Activated CD4-positive, alpha-beta T cell treated with anti-CD3 and anti-CD28 coated beads, Interleukin-10, Interleukin-2, amounts not matched to agents 100 ng/mL and 50 ng/mL, durations not matched to agents 16 hours and 8 hours (primary cell): ENCODE measurements at places on chromosomes 1 and 21.

DNA sequence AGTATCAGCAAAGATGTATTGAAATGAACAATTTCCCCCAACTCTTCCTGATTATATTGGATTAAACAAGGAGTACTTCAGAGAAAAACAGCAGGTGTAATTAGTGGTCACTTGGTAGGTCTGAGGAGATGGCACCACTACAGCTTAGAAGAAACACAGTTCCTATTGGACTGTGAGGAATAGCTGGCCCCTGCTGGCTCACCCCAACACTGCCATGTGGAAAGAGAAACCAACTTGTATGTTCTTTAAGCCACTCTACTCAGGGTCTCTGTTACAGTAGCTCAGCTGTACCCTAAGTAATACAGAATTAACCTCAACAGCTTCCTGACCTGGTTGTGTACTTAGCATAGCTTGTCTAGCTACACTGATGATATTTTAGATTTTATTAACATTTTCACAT, 26.5 kb upstream of the MTR start:
- DNase-seq = no peak

DNA sequence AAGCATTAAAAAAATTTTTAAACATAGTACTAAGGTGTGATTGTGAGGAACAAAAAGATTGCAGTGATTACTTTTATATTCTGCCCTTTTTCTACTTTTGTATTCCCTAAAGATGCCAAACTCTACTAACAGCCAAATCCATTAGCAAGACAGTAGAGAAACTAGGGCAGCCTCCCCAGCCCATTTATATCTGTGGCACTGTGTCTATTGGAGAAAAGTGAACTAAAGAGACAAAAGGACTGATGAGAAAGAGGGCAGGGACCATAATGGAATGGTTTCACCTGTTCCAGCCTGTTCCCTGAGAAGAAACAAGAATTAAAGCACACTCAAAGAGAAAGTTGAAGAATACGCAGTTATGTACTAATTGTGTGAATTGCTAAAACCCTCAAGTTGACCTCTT, 56.6 kb downstream of the ATG4C start:
- no peak for DNase-seq

DNA sequence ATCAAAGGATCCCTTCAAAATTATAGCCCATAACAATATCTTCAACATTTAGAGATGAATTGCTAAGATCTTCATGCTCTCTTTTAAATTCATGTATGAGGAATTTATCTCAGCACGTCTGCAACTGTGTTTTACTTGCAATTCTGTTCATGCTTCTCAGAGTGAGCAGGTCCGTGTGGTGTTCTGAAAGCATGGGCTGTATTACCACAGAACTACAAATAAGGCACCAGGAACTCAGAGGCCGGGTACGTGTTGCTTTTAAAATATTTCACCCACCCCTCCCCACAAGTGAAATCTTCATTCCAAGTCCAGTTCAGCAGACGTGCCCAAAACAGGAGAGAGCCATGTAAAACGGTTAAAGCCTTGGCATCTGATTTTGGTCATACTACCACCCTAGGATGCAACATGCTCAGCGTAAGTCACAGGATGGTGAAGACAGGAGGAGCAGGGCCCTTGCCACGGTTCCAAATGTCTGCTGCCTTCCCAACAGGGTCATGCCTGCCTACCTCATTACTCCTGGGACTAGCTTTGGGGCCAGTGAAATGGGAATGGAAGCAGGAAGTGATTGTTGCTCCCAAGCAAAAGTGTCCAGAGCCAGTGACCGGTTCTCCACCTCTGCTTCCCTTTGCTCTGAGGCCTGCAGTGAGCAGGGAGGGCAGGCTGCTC, 133.7 kb downstream of the PTPN14 start:
- DNase-seq = no peak

GRCh38 chr1:244789276-244789580, 46.2 kb upstream of the COX20 start:
- no peak for DNase-seq

DNA sequence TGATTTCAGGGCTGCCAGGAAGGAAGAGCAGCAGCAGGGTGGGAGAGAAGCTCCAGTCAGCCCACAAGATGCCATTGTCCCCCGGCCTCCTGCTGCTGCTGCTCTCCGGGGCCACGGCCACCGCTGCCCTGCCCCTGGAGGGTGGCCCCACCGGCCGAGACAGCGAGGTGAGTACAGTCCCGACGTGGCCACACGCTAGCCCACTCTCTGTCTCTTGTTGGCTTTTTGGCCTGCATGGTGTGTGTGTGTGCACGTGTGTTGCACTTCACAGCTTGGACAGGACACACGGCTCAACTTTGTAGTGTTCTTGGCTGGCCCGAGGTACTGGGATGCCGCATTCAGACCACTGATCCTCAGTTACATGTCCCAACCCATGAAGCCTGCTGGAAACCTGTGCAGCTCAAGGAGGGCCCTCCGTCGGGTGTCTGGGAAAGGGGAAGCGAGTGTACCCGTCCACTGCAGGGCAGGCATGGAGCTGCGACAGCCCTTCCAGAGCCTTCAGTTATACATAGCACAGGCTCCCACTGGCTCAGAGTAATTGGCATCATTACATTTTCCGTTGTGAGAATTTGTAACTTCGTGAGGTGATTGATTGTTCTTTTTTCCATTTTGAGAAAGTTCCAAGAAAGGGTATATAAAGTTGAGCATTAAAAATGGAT, 454 bp downstream of the CORT start:
- DNase-seq = no peak

DNA sequence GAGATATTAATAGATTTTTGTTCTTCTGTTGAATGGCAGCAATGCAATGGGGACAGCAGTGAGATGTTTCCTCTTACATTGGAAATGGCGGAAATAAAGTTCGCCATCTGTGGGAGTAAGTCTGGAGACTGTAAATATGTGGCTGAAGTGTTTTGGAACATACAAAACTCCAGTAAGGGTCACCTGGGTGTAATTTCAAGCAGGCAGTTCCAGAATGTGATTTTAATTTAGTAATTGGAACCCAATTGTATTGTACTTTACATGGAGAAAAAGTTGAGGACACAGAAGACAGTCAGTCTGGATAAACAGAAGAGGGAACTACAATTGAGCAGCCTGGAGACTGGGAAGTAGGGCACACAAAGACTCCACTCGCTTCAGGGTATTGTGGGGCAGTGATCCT, 108.6 kb downstream of the NTMT2 start:
- no peak for DNase-seq

DNA sequence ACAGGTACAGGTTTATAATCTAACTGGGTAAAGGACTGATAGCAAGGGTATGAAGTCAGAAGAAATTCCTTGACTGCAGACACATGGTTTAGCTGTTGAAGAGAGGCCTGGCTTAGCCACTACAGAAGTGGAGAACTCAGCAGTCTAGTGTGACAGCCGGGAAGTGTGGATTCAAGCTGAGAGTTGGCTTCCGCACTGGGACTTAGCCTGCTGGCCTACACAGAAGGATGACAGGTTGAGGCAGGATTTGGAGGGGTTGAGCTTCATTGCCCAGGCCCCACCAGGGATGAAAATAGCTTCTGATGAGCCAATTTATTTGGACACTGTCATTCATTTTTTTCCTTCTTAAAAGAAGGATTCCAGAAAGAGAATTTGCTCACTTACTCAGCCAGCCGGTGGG, 284.4 kb downstream of the PCP4 start:
- no peak for DNase-seq

GRCh38 chr1:74534241-74534640, 21.8 kb upstream of the LRRC53 start:
- no peak for DNase-seq

DNA sequence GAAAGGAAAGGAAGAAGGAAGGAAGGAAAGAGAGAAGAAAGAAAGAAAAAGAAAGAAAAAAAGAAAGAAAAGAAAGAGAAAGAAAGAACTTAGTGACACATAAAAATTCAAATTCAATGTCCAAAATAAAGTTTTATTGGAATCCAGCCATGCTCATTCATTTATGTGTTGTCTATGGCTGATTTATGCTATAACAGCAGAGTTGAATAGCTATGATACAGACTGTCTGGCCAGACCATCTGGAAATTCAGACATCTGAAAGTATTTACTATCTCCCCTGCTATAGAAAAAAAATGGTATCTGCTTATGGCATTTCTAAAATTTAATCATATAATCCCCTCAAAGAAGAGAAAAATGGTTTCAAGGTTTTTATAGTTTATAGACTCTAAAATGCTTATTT, 79.4 kb upstream of the RRP15 start:
- DNase-seq = no peak

- DNase-seq = no peak
Measured at GRCh38 chr1:101849356-101849755, 147.4 kb downstream of the OLFM3 start.

GRCh38 chr1:35386959-35387358, 118.5 kb downstream of the ZMYM4 start:
- DNase-seq = no peak

DNA sequence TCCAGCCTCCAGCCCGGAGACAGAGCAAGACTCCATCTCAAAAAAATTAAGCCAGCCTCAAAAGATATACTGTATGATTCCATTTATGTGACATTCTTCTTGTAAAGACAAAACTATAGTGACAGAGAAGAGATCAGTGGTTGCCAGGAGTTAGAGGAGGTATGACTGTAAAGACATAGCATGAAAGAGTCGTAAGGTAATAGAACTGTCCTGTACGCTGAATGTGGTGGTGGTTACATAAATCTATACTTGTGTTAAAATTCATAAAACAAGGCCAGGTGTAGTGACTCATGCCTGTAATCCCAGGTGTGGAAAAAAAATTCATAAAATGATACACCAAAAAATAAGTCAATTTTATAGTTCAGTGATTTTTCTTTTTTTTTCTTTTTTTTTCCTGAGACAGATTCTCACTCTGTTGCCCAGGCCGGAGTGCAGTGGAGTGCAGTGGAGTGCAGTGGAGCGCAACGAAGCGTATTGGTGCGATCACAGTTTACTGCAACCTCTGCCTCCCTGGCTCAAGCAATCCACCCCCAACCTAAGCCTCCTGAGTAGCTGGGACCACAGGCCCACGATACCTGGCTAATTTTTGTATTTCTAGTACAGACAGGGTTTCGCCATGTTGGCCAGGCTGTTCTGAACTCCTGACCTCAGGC, 84.9 kb upstream of the CXADR start:
- no peak for DNase-seq

DNA sequence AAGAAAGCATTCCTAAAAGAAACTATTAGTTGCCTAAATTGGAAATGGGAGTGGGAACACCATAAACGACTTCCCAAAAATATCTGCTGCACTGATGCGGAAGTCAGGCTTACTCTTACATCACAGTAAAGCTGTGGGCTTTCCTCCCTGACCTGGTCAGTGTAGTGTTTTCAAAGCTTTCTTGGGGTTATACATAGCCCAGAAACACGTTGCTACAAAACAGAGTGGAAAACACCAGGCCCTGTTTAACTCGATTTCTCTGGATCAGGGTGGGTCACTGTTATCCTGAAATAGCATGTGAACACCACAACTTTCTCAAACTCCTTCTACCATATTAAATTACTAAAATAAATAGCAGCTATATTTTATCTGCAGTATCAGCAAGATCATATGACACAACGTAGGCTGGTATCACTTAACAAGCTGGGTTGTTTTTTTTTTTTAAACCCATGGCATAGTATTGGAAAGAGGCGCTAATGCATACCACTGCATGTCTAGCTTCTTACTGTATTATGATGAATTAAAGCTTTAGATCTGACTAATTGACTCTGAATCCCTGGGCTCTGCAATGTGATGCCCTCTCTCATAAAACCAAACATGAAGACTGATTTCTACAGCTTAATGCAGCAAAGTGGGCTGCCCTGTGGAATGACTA, 184.6 kb downstream of the TGFB2 start:
- no peak for DNase-seq

- DNase-seq = no peak
Measured at GRCh38 chr1:53400761-53401674, 58.2 kb upstream of the DMRTB1 start.

- DNase-seq = no peak
Measured at GRCh38 chr1:183319051-183319450, 99.1 kb downstream of the NMNAT2 start.

DNA sequence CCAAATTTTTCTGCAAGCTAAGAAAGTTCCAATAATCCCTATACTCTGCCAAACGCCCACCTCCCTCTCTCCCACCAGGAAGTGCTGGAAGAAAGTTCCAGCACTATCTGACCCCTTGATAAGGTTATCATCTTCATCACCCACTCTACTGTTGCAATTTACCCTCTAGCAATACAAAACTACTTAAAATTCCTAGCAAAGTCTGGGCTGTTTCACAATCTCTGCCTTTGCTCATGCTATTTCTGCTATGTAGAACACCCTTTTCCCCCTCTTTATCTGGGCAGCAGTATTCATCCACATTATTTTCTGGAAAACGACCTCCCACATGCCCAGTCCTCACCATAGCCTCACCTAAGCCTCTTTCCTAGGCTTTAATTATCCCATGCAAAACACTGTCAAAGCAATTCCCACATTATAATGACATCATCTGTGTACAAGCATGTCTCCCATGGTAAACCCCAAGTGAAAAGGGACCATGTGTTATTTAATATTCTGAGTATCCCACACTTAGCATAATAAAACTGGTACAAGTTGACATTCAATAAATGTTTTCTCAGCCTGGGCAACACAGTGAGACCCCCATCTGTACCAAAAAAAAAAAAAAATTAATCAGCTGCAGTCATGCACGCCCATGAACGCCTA, 12.0 kb downstream of the F11R start:
- no peak for DNase-seq

GRCh38 chr1:232510367-232511110, 119.4 kb downstream of the SIPA1L2 start:
- no peak for DNase-seq

DNA sequence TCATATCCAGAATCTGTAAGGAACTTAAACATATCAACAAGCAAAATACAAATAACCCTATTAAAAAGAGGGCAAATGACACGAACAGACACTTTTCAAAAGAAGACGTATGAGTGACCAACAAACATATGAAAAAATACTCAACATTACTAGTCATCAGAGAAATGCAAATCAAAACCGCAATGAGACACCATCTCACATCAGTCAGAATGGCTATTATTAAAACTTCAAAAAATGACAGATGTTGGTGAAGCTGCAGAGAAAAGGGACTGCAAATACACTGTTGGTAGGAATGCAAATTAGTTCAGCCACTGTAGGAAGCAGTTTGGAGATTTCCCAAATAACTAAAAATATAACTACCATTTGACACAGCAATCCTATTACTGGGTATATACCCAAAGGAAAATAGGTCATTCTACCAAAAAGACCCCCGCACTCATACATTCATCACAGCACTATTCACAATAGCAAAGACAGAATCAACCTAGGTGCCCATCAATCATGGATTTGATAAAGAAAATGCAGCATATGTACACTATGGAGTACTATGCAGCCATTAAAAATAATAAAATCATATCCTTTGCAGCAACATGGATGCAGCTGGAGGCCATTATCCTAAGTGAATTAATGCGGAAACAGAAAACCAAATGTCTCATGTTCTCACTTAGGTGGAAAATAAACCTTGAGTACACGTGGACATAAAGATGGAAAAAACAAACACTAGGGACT, 230.1 kb upstream of the RAB4A start:
- no peak for DNase-seq

DNA sequence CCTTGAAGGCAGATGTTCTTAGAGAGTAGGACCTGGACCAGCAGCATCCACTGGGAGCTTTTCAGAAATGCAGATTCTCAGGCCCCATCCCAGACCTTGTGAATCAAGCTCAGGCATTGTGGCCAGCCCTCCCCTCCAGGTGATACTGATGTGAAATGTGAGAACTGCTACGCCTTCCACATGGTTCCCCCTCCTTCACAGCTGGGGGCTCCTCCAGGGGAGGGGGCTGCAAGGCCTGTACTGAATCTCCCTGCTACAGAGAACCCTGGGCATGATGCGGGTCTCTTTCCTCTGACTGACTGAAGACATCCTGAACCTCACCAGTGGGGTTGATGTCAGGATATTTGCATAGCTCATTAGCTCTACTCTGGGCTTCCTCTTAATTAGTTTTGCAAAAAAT, 141.8 kb upstream of the CSF3R start:
- no peak for DNase-seq
